Head of caudate nucleus (tissue), 42 donors: ENCODE measurements at places on chromosomes 5 and 9.

DNA sequence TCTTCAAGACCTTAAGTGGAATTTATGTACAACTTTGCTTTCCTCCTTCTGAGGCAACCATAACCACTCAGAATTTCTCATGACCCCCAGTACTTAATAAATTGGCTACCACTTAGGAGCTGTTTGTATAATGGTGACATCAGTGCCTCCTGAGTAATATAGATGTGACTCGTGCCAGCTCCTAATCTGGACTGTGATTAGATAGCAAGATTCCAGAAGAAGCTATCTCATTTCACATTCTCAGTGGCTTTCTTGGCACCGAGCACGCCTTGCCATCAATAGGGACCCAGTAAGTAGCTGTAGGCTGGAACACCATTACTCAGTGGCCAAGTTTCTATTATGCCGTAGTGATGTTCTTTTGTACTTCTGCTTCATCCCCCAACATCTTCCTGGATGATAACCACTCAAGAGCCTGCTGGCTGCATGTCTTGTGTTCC, 228.8 kb downstream of the CD180 start:
- no peak for DNase-seq

DNA sequence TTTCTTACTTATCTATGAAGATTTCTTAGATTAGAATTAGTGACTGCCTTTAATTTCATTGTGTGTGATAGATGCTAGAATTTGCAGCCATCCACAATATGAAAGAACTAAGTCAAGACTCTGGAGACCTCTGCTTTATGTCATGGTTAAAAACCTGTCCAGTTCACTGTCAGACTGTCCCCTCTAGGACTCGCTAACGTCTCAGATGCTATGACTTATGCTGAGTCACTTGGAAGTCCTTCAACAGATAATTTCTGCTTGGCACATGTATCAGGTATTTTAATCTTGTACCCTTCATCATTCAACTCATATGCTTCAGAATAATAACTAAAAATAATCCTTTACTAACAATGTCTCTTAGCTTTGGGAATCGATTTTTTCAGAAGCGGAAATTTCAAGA, 230.5 kb upstream of the DMAC1 start:
- no peak for DNase-seq

- no peak for DNase-seq
Observed at GRCh38 chr5:91643797-91644196, 260.7 kb upstream of the ARRDC3 start.

- no peak for DNase-seq
Observed at GRCh38 chr9:71607461-71607881, 160.8 kb downstream of the CEMIP2 start.

DNA sequence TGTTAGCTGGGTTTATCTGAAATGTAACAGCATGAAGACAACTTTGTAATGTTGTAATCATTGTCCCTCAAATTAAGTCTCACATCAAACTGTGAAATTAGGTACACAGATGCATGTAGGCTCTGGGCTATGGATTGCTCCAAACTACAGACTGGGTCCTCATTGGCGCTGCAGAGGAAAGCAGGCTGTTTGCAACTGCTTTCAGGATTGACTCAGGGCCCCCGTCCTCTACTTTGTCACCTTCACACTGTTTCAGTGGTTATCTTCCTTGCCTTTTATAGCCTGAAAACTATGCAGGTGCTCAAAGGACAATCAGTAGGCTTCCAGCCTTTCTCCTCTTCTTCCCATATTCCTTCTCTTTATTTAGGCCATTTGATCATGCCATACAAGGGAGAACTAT, 18.0 kb downstream of the GRAMD2B start:
- DNase-seq: no peak
